ENCODE measurements at places on chromosomes 5 and 9.

GRCh38 chr9:105405514-105406131 lies 42.2 kb upstream of the FSD1L start:
- peak; percentile 30 for DNase-seq

- no peak for DNase-seq
Observed at GRCh38 chr5:71895546-71895945, 176.5 kb downstream of the CARTPT start.

- DNase-seq = no peak
Observed at GRCh38 chr9:70701163-70701562, 286.7 kb upstream of the KLF9 start.

- no peak for DNase-seq
Observed at GRCh38 chr5:32712481-32713360, 1.6 kb downstream of the NPR3 start.

DNA sequence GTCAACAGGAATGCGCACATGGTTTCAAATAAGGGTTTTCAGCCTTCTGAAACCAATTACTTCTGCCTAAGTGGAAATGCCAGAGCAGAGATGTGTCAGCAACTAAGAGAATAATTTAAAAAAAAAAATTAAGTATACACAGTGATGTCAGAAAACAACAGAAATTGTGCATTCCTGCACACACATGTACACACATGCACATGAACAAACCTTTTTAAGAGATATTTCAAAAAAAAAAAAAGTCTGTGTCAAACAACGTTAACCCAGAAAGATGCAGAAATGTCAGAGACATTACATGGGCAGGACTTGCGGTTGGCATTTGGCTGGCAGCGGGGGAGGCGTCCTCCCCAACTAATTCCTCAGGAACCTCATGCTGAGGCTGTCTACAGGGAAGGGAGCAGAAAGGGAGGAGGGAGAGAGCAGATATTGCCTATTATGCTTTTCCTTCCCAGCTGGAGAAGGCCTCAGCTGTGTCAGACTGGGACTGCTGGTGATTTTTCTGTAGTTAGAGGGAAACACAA lies 536.9 kb upstream of the WWC1 start:
- DNase-seq = no peak

DNA sequence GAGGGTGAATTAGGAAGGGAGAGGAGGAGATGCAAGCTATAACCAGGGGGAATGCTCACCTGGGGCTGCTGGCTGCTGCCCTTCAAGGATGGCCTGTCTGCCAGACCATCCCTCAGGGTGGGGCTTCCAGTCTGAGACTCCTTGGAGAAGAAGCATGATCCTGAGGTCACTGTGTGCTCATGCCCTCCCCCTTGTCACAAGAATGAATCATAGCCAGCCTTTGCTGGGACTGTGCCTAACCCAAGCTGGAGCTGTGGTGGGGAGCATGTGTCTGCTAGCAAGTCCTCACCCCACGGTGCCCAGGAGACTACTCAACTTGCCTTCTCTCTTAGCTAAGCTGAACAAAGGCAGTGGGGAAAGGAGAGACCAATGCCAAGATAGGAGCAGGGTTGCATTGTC lies 463.6 kb downstream of the SPOCK1 start:
- no peak for DNase-seq

GRCh38 chr9:120917929-120918762 lies 8.4 kb downstream of the TRAF1 start:
- no peak for DNase-seq

DNA sequence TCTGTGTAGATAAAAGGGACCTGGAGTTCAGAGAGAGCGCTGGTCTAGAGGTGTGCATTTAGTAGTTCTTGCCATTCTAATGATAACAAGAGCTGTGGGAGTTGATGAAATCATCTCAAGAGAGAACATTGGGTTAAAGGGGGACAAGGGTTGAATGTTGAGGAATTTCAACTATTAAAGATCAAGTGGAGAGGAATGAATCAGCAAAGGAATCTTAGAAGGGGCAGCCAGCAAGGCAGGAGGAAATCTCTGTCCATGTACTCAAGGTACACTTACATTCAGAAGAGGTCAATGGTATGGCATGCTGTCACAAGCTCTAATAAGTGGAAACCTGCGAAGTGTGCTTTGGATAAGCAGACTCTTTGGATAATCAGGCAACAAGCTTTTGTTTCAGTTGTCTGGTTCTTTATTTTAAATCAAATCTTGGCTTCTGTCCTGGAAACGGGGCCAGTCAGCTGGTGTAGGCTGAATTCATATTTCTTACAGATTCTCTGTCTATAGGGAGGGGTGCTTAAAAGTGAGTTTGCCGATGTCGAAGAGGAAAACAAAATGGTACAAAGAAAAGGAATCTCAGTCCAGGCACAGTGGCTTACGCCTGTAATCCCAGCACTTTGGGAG lies 320.5 kb upstream of the CD180 start:
- no peak for DNase-seq

DNA sequence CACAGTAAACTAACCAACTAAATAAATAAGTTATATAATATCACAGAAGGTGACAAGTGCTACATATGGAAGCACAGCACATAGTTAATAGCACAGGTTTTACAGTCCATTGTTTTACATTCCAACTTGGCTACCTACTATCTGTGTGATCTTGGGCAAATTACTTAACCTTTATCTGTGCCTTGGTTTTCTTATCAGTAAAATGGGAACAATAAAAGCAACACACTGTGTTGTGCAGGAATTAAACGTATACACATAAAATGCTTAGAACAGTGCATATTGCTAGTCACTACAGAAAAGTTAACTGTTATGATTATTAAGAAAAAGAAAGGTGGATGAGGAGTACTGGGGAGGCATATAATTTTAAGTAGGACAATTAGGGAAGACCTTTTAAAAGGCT lies 42.8 kb upstream of the GOLGA1 start:
- DNase-seq = no peak

DNA sequence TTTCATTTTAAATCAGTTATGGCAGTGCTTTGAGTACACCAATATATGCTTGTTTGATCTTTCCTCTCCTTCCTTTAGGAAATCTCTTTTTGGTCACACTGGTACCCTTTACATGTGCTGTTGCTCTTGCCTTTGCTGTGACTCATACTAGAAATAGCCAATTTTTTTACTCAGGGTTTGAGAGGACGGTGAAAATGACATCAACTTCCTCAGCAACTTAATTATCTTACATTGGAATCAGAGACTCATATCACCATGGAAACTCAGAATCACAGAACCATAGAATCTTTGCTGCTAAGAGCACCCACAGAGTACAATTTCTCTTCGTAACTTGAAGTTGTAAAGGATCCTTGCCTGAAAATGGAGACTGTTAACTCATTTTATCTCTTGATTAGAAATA lies 13.8 kb upstream of the ZNF300 start:
- no peak for DNase-seq

- no peak for DNase-seq
Observed at GRCh38 chr5:55572600-55572999, 37.8 kb upstream of the PLPP1 start.

GRCh38 chr5:150241298-150242160 lies 48.0 kb downstream of the CAMK2A start:
- no peak for DNase-seq

- no peak for DNase-seq
Observed at GRCh38 chr5:175920231-175920811, 47.8 kb downstream of the THOC3 start.
